Vagina (tissue), 2 donors: ENCODE measurements at places on chromosomes 6 and 20.

DNA sequence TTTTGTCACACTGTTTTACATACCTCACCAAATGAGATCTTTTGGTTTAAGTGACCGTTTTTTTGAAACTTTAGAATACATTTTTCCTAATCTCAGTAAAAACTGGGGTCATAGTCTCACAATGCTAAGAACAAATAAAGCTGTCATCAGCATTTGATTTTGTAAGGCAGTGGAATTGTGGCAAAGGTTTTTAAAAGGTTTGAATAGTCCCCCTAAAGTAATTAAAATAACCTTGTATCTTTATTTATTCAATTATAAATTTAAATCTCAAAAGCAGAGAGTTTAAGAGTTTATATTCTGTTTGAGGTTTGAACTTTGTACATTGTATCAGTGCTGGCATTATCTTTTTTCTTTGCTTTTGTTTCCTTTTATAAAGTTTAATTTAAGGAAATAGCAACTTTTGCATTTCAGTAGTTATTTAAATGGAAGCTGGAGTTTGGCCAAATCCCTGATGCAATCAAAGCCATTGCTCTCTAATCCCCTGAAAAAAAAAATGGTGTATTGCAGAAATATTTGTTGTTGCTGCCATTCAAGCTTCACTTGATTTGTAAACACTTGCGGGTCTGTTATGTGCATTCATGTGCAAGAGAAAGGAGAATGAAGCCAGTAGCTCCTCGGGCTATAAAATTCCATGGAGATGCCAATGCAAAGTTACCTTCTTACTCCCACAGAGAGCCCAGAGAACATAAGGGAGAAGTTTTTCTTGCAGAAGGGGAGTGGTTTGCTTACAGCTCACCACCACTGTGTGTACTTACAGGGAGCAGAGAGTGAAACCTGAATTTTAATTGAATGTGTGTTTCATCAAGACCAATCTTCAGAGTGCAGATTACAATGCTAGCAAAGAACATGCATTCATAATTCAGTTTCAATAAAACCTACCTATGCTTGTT is 391.8 kb downstream of the ARHGAP18 start:
- no peak for DNase-seq

DNA sequence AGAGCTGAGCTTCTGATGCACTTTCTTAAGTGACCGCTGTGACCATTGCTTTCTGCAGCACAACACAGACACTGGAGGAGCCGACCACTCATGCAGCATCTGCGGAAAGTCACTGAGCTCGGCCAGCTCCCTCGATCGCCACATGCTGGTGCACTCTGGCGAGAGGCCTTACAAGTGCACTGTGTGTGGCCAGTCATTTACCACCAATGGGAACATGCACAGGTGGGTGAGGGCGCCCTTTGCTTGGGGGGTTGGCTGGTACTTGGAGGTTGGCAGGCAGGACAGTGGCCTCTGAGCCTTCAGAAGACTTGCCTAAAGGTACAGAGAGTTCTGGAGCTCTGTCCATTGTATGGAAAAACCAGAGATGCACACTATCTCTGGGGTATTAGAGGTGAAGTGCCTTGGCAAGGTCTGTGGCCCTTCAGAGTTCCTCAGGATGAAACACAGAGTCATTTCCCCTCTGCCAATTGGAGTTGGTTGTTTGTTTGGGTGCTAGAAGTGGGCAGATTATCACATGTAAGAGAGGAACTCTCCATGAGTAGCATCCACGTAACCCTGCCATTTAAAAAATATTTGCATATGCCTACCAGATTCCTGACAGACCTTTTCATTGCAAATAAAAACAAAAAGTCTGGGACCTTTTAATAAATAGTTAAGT is 81.5 kb downstream of the RREB1 start:
- no peak for DNase-seq

GRCh38 chr6:24080711-24081110 is 45.3 kb upstream of the NRSN1 start:
- no peak for DNase-seq

- DNase-seq = no peak
Measured at GRCh38 chr6:56156643-56157042, 90.7 kb downstream of the COL21A1 start.

DNA sequence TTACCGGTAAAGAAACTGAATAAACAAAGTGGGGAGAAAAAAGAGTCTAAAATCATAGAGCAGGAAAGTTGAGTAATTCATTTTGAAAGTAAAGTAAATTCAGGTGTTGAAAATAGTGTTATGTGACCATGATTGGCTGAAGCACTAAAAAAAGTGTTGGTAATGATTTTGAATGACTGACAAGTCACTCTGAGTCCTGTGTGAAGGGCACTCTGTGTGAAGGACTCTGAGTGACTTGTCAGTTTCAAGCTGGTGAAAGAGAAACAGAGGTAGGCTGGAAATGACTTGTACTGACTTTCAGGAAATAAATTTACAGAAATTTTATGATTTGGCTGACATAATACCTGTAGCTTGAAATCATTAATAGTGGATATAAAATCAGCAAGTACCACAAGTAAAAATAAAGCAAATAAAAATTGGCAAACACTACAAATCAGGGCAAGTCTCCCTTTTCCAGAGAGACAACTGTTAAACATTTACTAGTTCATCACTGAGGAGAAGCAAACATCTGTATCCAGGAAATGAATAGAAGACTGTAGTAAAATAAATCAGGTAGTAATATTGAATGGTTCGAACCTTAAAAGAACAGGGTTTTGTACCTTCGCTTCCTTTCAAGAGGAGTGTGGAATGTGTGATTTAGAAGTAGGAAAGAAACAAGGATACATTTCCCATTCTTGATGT is 630.6 kb downstream of the GRIK2 start:
- no peak for DNase-seq

GRCh38 chr20:1734269-1734858 is 76.8 kb upstream of the SIRPG start:
- DNase-seq = no peak

DNA sequence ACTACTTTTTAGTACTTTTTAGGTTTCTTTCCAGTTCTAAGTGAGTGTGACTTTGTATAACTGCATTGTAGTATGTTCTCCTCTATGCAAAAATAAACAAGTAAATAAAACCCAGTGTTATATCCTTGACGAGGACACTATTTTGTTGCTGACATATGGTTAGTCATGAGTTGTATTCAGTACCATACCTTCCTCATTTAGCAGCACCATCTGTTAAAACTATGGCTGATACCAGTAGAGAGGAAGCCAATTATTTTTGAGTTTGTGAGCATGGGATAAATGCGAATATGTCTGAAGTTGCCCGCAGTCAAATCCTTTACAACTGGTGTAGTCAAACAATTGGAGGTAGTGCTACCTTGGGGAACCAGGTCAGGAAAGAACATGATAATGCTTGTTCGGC is 74.1 kb downstream of the CDKAL1 start:
- no peak for DNase-seq

GRCh38 chr6:170096803-170097504 is 193.9 kb downstream of the DLL1 start:
- peak; percentile 91 for DNase-seq

- DNase-seq = no peak
Measured at GRCh38 chr6:143400258-143401067, 50.0 kb downstream of the ADAT2 start.

DNA sequence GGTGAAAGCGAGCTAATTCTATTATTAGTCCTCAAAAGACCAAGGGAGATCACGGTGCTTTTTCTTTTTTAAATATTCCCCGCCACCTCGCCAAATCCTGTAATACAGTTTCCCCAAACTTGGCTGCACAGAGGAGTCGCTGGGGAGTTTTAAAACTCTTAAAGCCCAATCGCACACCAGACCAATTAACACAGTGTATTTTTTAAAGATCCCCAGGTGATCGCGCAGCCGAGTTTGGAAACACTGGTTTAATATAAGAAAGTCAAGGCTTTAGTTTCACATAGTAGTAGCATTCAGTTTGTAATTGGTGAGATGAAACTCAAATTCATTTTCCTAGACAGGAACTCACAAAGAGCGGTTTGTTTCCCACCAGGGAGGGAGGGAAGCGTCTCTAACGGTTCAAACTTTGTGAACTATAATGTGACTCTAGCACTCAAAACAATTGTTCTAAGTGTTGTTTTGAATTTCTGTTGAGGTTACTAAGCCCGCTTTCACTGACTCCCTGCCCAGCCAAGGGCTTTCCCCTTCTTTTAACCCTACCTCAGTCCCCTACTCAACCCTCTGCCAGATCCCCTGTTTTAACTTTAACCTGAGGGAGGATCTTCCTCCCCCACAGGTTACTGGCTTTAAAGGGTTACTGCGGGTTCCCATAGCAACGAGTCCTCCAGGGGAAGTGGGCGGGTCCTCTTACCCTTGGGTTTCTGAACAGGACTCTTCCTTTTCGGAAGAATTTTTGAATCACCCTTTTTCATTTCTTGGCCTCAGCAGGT is 25.7 kb upstream of the BTBD3 start:
- no peak for DNase-seq

GRCh38 chr6:10375391-10375969 is 39.4 kb downstream of the TFAP2A start:
- no peak for DNase-seq

DNA sequence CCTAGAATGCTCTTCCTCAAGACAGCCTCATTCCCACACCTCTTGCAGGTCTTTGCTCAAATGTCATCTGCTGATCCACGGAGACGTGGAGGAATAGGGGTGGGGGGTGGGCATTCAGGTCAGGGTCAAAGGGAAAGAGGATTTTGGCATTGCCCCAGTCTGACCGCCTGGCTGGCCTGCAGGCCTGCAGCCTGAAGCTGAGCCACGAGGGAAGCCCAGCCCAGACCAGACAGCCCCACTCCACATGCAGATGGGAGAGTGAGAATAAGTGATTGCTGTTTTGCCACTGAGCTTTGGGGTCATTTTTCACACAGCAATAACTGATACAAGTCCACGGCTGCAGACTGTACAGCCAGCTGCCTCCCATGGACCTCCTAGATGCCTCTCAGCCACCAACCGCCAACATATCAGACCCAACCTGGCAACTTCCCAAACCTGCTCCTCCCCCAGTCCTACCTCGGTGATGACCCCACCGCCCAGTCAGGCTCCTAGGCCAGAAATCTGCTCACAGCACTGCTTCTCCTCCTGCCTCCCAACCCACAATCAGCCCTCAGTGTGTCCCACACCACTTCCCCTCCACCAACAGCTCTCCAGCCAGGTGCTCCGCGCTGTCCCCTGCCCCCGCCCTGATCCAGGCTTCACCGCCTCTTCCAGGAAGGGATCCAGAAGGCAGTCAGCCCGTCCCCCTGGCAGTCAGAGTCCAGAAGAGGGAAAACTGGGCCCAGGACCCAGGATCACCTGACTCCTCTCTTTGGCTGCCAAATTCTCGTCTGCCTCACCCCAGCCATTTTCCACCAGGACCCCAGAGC is 14.0 kb downstream of the KIAA1755 start:
- DNase-seq = no peak

GRCh38 chr6:74925683-74926082 is 280.2 kb downstream of the COL12A1 start:
- no peak for DNase-seq

DNA sequence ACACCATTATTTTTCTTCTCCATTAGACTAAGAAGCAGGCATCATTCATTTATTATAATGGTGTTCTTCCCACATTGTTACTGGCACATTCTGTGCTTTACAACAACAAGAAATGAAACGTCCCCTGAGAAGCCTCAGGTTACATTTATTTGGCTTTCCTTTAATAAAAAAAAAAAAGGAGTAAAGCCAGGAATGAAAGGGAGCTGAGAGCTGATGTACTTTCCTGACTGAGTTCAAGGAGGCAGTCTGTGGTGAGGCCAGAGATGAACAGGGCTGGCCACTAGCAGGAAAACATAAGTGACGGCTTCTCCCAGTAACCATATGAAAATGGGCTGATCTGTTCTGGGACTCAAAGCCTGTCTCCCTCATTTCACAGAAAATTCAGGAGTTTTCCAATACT is 742.1 kb downstream of the MAFB start:
- no peak for DNase-seq

- no peak for DNase-seq
Measured at GRCh38 chr20:20761301-20761700, 48.9 kb upstream of the RALGAPA2 start.

DNA sequence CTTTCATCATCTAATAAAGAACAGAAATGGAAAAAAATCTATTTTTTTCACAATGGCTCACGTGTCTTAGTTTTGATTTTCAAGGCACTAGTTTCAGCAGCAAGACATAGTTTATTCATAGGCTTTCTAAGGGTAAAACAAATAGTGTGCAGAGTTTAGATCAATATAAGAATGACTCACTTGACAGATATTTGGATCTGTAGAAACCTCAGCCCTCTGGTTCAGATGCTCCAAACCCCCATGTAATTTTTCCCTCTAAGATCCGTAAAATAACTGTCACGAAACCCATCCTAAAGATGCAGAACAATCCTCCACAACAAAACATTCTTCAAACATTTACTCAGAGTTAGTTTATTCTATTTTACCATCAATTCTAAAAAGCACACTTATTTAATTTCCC is 43.4 kb downstream of the IYD start:
- no peak for DNase-seq

DNA sequence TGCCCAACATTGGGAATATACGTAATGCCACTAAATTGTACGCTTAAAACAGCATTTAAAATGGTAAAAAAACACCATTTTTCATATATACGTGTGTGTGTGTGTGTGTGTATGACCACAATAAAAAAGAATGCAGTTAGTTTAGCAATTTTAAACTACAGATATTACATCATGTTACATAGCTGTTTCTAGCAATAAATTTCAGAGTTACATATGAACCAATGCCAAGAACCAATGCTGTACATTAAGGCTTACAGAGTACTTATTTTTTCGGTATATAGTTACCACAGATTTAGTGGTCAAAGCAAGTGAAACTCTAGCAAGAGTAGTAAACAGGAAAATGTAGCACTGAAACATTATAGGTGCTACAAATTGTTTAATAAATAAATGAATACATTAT is 119.3 kb downstream of the PDE10A start:
- DNase-seq = no peak

- DNase-seq = no peak
Measured at GRCh38 chr6:143901885-143902750, 37.8 kb downstream of the ZC2HC1B start.

- no peak for DNase-seq
Measured at GRCh38 chr6:75347898-75348610, 63.5 kb upstream of the TMEM30A start.

DNA sequence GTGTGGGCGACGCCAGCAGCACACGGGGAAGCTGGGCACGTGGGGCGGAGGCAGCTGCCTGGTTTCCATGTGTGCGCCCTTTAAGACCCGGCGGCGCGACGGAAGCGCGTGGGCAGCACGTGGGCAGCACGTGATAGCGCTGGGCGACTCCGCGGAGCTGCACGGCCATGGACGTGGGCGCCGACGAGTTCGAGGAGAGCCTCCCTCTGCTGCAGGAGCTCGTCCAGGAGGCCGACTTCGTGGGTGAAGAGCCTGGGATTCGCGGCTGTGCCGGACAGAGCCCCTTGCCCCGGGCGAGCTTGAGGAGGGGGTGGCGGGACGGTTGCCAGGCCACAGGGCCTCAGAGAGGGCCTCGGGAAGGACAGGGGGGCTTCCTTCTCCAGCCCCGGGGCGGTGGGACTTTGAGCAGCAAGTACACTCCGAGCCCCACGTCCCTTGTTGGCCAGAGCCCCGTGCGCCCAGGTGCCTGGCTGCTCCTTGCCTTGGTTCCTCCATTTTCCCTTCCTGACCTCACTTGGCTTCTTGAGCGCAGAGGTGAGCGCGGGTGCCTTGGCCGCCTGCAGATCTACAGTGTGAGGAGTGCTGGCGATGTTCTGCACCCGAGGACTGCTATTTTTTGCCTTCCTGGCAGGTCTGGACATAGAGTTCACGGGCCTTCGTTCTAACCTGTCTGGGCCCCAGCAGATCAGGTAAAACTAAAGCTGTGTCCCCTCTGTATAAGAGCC is at the start of gene PNLDC1:
Gene PNLDC1, plus strand, starts transcription at position 136 of the 725 bp plus-strand sequence. Its CDS starts 32 bp downstream, at position 168.
- no peak for DNase-seq

GRCh38 chr6:1840491-1841121 is 230.9 kb downstream of the FOXC1 start:
- no peak for DNase-seq
